ENCODE measurements at places on chromosomes 3 and 15.

DNA sequence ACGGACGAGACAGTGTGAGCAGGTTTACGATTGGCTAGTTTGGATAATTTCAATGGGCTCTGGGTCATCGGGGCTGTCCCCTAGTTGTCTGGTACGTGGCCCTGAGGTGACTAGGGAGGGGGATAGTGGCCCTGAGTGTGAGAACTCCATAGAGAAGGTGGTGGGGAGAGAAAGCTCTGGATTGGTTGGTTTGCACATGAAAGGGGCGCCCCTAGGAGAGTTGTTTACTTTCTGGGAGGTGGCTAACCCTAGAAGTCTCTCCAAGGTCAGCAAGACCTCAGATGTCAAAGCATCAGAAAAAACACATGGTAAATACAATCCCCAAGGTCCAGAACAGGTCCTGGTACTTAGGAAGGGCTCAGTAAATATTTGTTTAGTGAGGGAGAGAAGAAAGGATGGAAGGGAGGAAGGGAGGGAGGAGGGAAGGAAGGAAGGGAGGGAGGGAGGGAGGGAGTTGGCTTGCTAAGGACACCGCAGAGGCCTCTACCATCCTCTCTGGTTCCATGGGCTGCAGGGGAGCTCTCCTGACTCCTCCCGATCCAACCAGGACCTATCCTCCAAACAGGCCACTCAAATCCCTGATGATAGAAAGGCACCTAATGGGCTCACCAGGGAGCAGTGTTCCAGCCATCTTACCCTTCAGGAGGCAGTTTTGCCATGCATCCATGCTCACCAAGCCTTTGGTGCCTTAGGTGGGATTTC is 3.0 kb upstream of the TRH start:
- DNase-seq = no peak

- DNase-seq = no peak
Observed at GRCh38 chr3:36579746-36580145, 184.6 kb downstream of the DCLK3 start.

DNA sequence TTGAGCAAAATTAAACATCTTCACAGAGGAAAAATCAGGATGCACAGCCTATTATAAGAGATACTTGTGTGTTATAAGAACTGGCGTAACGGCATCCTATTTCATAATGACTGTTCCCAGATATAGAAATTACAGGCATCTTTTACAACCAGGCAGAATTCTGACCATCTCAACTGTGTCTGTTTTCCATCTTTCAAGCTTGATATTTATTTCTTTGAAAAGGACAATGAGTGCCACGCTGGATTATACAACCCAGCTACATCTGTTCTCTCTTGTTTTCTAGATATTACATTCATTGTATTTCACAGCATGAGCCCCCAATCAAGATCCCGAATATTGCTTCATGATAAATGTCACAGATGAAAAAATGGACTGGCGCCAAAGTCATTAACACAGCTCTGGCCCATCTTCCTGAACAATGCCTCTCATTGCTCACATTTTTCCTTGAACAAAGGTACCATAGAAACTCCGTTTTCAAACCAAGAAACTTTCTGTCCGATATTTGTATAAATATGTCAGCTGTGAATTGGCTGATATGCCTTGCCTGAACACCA is 420.6 kb downstream of the TBL1XR1 start:
- DNase-seq = no peak

GRCh38 chr3:95710684-95711083 is 1103.7 kb upstream of the EPHA6 start:
- DNase-seq = no peak

DNA sequence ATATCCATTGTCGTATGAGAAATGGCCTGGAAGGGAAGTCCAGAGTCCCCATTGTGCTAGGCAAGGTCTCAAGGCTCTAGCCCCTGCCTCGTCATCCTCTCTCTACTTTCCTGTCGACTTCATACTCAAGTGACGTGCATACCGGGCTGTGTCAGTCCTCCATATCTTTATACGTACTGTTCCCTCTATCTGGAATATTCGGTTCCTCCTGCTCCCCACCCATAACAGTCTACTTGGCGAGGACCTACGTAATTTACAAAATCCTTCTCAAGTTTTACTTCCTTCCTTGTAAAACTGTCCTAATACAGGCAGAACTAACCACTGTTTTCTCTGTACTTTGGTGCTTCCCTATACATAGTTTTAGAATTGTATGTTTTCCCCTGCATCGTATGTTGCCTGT is 2.2 kb upstream of the ALPK3 start:
- no peak for DNase-seq
